Right ventricle myocardium inferior (tissue), 1 donor: ENCODE measurements at places on chromosomes 12 and 14.

DNA sequence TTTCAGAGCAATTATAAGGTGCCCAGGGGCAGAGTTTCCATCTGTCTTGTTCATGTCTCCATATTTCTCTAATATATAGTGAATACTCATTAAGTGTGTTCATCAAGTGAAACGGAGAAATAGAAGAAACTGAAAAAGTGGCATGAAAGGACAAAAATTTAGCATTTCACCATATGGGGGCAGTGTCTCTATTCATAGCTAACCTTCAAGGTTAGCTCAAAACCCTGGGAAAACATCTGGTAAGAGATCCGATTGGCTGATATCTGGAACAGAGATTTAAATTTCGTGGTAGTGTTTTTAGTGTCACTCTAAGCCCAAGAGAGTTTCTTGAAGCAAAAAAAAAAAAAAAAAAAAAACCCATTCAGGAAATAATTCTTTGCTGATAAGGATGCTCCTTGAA lies 367.5 kb downstream of the DAD1 start:
- no peak for DNase-seq

- DNase-seq = no peak
Observed at GRCh38 chr12:53427905-53428594, 4.4 kb downstream of the AMHR2 start.

- DNase-seq = no peak
Observed at GRCh38 chr14:77469539-77469938, 11.6 kb downstream of the AHSA1 start.

DNA sequence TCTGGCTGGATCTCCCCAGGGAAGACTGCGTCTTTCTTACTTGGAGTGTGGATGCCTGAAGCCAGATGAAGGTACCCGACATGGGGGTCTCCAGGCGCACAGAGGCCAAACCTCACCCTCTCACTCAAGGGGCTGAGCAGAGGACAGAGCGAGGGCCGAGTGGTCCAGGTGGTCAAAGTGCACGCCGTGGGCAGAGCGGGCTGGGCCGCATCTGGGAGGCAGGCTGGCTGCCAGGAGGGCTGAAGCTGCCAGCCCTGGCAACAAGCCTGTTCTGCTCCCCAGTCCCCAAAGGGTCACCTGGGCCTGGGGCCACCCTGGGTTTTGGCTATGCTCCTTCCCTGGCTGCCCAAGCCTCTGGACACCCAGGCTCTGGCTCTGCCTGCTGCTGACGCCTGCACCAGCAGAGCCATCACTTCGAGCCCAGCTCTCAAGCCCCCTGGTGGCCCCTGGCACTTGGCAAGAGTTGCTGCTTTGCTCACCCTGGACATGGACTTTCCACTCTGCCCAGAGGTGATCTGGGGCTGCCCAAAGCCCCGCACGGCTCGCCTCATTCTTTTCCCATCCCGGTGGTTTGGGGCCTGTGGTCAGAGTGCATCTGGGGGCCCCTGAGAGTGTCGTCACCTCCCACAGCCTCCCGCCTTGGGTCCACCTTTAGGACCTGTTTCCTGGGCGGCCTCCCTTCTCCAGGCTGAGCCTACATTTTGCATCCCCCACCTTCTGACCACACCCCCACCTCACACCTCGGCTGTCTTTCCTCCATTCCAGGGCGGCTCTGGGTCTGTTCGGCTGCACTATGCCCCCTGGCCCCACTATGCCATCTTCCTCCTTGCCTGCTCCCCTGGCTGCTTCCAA lies 2.8 kb downstream of the ADSS1 start:
- no peak for DNase-seq

DNA sequence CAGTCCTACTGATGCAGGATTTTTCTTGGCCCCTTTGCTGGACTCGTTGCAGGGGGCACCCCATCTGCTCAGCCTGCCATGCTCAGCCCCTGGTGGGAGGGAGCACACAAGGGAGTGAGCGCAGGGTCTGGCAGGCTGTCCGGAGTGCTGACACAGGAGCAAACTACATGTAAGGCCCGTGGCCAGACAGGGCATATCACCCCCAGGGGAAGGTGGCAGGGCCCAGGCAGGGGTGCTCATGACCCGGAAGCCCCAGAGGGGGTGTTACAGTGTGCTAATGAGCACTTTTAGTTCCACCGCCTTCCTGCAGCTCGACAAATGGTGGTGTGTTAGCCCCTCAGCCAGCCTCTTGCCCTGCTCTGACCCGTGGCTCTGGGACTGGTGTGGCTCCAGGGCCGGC lies 645.6 kb upstream of the TMEM132C start:
- peak; percentile 62 for DNase-seq

DNA sequence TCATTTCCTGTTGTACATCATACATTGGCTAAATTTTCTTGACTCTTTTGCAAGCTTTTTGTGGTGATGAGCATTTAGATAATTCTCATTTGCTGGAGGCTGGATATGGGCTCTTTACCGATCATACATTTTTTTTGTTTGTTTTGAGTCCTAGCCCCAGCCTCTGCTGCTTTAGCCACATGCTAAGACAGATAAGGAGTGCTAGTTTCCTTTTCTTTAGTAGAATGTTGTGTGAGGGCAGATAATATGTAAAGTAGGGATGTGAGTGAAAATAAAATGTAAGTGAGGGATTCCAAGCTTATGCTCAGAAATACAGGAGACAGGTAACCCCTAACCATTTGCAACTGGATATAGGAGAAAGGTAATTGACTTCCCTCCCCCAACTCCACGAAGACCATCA lies 405.7 kb downstream of the TRHDE start:
- no peak for DNase-seq

DNA sequence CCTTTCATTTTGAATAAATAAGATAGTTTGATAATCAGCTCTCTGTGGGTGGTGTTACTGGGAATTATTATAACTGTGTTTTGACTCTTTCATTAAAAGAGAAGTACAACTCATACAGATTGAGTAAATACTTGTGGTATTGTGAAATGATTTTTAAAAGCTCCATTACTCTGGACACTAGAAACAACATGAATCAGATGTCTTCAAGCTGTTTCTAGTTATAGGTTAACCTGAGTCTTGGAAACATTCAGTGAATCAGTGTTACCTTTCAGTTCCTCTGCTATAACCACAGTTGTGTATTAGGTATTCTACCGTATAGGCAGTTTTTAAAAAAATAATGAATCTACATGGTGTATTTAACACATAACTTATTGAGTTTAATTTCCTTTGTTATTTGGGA lies 128.4 kb upstream of the SSTR1 start:
- DNase-seq = no peak

DNA sequence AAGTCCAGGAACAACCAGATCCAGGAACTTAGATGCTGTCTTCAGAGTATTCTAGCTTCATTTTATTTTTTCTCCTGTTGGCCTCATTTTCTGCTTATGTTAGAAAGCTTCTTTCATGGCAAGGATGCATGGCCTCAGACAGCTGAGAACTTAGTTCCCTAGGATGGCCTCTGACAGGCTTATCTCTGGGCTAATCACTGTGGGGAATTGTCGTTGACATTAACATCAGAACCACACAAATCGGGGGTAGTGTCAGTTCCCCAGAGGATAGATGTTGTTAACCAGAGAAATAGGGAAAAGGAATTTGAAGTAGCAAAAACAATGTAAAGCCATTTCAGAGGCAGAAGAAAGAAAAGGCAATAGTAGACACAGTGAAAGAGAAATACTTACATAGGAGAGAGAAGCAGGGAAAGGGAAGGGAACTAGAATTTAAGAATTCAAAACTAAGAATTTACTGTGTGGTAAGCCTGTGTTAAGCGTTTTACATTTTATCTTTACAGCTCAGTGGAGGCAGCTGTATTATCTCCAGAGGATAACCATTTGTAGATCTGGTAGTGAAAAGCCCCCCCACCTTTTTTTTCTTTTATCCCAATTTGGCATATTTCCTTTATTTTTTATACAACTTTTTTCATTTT lies 21.8 kb downstream of the FUT8 start:
- no peak for DNase-seq

GRCh38 chr12:105554223-105554678 lies 223.8 kb downstream of the C12orf75 start:
- DNase-seq = no peak

DNA sequence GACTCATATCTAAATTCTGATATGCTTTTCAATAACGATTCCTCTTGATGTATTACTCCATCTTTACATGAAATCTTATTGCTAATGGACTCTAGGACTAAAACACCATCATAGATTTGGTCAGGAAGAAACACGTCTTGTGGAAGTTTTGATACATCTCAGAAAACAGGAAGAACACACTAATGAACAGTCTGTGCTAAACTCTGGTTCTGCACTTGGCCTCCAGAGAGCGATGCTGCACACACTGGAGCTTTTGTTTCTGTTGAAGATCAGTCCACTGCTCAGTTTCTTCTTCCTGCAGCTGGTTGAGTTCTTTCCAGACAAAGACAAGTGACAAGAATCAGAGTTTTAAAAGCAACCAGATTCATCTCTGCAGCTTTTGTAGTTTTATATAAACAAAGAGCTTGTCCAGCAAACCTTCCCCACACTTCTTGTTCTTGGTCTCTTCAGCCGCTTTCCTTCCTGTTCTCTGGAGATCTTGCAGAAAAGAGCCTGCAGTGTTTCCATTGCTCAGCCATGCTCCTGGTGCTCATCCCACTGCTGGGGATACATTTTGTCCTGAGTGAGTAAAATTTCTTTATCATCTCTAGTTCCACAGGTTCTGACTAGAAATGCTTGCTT lies 229.1 kb upstream of the OR4E1 start:
- no peak for DNase-seq

DNA sequence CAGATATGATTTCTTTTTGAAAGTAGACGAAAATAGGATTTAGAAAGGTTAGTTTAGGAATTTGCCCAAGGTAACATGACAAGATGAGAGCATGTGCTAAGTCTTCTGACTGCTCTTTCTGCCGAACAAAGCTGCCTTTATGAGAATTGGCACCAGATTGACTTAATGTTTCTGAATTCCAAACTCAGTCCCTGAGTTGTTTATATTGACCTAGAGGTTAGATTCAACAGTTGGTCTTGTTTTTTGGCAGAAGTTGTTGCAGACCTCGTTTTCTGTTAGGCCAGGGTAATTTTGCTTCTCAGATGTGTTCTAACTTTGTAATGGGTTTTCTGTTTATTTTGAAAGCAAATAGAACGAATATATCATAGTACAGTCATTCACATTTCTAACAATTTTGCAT lies 61.5 kb upstream of the LRTM2 start:
- DNase-seq = no peak

GRCh38 chr14:23640524-23641141 lies 4.5 kb downstream of the DHRS2 start:
- DNase-seq = no peak

GRCh38 chr12:110750784-110751461 lies 8.2 kb upstream of the PPP1CC start:
- no peak for DNase-seq

DNA sequence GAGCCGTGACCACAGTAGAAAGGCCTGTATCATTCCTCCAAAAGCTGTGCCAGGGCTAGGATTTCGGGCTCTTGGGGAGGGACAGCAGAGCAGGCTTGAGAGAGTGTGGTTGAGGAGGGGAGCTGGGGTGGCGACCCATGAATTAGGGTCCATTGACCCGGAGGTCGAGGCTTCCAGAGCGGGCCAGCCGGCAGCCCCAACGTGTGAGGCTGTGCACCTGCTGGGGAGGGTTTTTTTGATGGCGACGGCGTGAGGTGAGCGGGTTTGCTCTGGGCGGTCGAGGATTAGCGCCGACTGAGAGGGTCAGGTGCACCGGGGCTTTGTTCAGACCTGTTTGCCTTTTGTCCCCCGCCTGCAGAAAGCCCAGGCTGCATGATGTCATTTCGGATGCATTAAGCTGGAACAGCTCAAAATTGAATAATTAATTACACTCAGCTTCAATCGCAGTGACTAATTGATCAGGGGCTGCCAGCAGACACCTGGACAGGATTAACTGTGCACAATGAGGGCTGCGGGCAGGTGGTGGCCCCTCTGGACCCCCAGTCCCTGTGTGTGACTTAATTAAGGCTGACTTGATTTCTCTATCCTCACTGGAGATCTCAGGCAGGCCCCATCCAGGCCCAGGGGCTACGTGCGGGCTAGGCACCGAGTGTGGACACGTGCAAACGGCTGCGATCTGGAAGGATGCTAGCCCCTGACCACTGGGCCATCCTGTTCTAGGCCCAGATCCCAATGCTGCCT lies 42.1 kb upstream of the MEG3 start:
- DNase-seq = no peak

GRCh38 chr12:93990832-93991803 lies 157.3 kb upstream of the PLXNC1 start:
- DNase-seq = no peak

GRCh38 chr14:22998329-22999012 lies 11.5 kb downstream of the C14orf93 start:
- no peak for DNase-seq

DNA sequence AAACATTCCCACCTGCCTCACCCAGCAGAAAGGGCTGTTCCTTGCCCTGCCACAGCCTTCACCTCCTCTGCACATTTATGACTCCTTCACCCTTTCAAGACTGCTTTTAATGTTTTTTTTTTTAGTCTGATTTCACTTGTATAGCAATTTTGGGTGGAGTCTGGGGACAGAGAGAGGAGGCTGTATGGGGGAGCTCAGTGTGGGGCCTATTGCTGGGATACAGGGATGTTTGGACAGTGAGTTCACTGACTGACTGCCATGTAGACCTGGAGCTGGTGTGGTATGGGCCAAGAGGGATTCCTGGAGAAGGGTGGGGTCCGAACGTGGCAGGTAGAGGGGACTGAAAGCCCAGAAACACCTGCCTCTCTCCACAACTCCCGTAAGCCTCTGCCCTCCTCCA lies 1.9 kb upstream of the KRT85 start:
- DNase-seq = no peak

DNA sequence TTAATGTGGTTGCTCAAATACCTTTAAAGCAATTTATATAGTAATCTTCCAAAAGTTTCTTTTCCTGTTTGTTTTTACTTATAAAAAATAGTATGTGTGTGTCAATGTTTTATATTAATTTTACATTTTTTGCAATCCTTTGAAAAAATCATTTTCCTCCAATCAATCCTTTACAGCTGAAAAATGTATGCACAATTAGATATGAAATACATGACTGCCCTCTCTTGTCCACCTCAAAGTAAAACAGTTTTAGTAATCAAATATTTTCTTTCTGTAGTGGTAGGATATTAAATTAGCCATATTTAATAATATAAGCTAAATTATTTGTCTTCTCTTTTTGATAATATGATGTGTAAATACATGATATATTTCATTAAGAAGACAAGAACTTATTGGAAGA lies 269.9 kb downstream of the ADAMTS20 start:
- no peak for DNase-seq

- no peak for DNase-seq
Observed at GRCh38 chr14:72318648-72319047, 386.4 kb downstream of the RGS6 start.

DNA sequence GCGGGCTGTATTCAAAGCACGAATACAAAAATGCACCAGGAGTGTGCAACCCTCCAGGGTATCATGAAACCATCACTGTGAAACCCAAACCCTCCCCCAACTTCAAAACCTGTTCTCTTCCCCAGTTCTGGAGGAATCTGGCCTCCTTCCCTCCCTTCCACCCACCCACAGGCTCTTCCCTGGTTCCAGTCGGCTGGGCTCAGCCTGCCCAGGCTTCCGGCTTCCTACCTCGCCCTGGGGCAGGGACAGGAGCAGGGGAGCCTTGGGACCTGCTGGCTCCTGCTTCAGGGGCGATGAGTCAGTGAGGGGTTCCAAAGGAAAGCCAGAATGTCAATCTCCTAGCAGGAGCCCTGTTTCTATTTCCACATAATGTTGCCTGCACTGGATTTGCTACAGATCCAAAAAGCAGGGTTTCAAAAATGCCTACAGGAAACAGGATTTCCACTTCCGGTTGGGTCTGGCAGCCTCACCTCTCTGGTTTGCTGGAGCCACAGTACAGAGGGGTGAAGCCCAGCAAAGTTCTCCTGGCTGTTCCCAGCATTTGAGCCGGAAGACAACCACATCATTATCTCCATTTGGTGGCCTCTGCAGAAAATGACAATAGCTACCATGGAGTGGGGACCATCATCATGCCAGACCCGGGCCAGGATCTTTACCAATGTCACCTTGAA lies 278.3 kb downstream of the DPF3 start:
- DNase-seq = no peak
